ENCODE measurements at places on chromosomes 5 and 9.

DNA sequence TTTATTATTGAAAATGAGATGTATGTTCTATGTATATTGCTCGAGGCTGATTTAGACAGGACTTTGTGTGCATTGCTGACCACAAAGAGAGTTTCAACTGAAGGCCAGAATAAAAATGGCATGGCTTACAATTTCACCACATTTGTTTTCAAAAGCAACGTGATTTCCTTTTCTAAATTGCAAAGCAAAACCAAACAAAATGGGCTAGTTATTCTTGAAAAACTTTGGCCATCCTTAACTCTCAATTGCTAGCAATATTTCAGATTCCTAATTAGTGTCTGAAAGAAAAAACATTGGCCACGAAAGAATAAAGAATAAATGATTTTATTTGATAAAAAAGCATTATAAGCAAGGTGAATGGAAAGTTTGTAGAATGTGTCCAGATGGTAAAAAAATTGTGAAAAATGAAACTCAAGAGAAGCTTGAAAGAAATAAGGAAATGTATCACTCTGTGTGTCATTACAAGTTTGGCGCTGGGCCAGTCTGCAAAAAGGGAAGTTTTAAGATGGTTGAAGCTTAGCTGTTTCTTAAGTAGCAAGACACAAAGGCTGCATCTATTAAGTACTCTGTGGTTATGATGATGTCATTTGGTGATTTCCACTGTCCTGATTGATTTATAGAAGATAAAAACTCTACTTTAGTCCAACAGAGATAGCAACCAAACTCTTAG, 89.2 kb upstream of the PRLR start:
- DNase-seq = no peak

- DNase-seq = no peak
These were observed 1.1 kb downstream of the ATPSCKMT start for GRCh38 chr5:10248378-10249260.

GRCh38 chr5:159340511-159340910, 10.2 kb upstream of the IL12B start:
- DNase-seq = no peak

DNA sequence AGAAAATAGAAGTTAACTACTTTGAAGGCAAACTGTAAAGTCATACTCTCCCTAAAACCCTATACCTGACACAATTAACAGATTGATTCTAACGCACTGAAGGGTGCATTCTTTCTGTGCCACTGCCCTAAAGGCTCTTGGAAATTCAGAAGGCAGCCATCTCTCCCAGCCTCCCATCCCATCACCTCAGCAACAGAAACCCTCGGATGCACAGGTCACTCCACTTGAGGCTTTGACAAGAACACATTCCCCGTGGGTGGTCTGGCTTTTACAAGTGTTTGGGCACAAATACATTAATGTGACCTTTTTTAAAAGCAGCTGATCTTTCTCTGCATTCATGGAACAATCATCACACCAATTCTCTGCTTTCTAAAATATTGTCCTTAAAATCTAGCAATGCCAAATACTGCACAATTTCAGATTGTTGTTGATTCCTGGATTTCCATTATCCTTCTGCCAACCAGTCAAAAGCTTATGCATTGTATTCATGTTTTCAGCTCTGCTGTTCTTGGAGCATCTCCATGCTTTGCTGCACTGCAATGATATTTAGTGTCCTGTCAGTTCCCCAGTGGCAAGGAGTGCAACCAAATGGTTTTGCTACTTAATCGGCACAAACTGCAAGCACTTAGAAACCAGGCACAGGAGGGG, 175.6 kb downstream of the TMEM161B start:
- DNase-seq = no peak

- DNase-seq = no peak
These were observed 147.0 kb downstream of the GLIS3 start for GRCh38 chr9:4152876-4153275.

- DNase-seq = no peak
These were observed 7.6 kb downstream of the SLC36A3 start for GRCh38 chr5:151295791-151296477.

GRCh38 chr5:125525356-125525755, 778.9 kb upstream of the ZNF608 start:
- DNase-seq = no peak

- DNase-seq = peak; percentile 1
These were observed 60.7 kb downstream of the HRH2 start for GRCh38 chr5:175718401-175719108.

GRCh38 chr9:93057042-93057702, 1.3 kb upstream of the SUSD3 start:
- no peak for DNase-seq

- DNase-seq = no peak
These were observed 44.7 kb upstream of the GABRP start for GRCh38 chr5:170738840-170739239.

DNA sequence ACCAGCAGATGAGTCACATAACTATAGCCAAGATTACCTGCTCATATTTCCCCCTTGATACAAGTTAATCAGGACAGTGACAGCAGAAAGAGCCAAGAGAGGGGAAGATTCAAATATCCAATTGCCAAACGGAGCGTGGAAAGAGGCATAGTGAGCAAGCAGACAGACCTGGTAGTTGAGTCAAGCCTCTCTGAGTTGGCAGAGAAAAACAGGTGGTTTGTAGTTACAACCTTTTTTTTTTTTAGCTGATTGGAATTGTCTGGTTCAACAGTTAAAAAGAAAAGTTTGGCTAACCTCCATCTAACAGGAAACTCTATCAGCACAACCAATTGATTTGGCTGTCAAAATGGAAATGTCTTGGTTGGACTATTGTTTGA, 272.1 kb downstream of the TLE1 start:
- no peak for DNase-seq

DNA sequence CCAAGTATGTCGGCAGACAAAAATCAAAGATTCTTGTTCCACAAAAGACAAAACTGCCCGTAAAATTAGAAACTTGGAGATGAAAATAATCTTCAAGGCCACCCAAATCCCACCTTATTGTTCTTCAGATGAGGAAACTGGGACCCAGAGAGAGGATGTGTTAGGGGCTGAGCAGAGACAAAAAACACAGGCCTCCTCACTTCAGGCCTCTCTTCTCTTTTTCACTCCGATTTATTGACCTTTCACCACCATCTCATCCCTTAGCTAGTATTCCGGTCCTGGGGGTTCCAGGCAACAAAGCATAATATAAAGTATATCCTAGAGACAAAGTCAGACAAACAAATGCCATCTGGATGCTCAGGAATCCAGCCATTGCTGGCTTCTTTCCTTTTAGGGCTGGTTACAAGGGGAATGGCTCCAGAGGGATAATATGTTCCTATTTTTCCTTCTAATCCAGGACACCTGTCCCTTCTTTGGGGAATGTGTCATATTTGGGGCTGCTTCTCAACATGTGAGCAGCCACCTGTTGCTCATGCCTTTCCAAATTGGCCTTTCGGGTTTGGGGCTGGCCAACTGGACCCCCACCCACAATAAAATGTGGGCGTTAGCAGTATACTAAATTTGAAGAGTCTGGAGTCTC, 42.2 kb upstream of the AFAP1L1 start:
- no peak for DNase-seq

DNA sequence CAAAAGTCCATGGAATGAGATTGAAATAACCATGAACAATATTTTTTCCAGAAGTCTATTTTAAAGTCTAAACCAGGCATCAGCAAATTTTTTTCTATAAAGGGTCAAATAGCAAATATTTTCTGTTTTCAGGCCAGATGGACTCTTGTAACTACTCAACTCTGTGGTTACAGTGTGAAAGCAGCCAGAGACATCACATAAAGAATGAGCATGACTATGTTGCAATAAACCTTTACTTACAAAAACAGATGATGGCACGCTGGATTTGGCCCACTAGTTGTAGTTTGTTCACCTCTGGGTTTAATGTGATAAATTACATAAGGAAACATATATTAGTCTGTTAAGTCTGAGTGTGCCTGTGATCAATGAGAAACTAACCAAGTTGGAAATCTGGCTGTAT, 319.2 kb downstream of the TRPM3 start:
- no peak for DNase-seq

- no peak for DNase-seq
These were observed 9.7 kb upstream of the RIOK2 start for GRCh38 chr5:97192580-97193354.

GRCh38 chr5:140678993-140679392, 5.6 kb upstream of the DND1 start:
- no peak for DNase-seq
